AG09309 (cell line): ENCODE measurements at places on chromosomes 4 and X.

DNA sequence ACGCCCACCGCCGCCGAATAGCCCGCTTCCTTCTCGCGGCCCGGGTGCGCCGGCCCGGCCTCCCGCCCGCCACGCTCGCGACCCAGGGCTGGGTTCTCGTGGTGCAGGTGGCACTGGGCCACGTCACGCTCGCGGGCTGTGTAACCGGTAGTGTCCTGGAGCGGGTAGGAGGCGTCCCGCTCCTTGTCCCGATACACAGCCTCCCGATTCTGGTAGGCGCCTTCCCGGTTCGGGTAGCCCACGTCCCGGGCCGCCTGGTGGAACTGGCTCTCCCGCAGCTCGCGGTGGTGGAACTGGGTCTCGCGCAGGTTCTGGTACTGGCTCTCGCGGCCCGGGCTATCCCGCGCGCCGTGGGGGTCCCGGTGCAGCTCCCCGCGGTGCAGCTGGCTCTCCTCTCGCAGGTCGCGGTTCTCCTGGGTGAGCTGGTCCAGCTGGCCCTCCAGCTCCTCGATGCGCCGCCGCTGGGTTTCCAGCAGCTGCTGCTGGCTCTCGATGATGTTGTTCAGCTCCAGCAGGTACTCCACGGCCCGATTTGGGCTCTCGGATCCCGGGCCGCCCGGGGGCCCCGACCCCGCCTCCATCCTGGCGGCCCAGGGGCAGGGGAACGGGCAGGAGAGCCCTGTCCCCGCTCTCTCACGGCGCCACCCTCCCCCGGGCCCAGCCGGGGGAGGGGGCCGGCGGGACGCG lies 39.3 kb upstream of the IQSEC2 start:
- DNase-seq, result no peak

GRCh38 chrX:10158279-10159144 lies 1.7 kb downstream of the CLCN4 start:
- DNase-seq, result no peak

- no peak for DNase-seq
Measured at GRCh38 chr4:1766106-1767060, 26.7 kb upstream of the FGFR3 start.

DNA sequence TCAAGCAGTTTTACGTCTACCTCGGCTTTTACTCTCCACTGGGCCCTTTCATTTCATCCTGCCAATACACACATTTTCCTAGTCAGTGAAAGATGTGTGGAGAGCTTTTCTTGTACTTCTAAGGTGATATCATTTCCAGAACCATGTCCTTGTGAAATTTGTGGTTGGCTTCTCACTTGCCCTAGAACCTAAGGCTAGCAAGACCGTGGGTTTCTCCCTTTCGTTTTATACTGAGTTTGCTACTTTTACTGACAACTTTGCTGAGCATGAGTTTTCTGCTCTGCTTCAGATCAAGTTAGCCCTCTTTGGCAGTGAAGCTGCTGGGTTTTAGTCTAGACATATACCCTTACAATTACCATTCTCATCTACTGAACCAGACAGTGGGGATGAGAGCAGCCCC lies 95.7 kb upstream of the FRMPD4 start:
- DNase-seq, result no peak
